Right atrium auricular region (tissue), 2 donors: ENCODE measurements at places on chromosomes 16 and 17. TPM values are rescaled to one million over a fixed set of nuclear protein-coding genes. Genes with fewer than 3 reads are reported as not detected.

Gene SEZ6L2
- 2.6 TPM for total RNA-seq

GRCh38 chr16:14564861-14565687 is 65.0 kb downstream of the PARN start:
- DNase-seq, result no peak

GRCh38 chr16:67326472-67327309 is at the start of the genes KCTD19 and LRRC36:
TSS of gene KCTD19 (minus strand) at chr16:67326741. CDS start at chr16:67326707, 34 bp downstream.
TSS of gene LRRC36 (plus strand) at chr16:67326815. CDS start at chr16:67326863, 48 bp downstream.
- DNase-seq, result no peak

GRCh38 chr17:74725111-74725510 is 11.9 kb upstream of the RAB37 start:
- no peak for DNase-seq

DNA sequence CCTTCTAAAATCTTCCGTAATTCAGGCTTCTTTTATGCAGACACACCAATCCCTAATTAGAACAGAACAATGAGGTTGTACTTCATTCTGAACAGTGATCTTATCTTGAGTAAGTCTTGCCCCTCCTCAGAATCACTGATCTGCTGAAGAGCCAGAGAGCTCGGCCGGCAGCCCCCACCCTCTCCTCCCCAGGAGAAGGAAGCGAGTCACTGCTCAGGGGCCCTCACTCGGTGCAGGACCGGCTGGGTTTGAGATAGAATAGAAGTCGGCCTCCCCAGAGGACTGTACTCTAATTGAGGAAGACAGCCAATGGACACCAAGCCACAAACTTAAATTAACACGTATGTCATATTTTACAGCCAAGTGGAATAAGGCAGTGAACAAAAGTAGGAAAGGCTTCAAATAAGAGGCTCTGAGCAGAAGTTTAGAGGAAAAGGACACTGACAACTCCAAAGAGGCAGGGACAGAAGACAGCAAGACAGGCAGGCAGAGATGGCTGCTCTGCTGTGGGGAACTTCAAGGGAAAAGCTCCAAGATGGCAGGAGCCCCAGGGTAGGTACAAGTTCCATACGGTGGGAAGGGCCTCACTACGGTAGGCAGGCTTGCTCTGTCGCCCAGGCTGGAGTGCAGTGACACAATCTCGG is 18.6 kb downstream of the CREBBP start:
- no peak for DNase-seq

DNA sequence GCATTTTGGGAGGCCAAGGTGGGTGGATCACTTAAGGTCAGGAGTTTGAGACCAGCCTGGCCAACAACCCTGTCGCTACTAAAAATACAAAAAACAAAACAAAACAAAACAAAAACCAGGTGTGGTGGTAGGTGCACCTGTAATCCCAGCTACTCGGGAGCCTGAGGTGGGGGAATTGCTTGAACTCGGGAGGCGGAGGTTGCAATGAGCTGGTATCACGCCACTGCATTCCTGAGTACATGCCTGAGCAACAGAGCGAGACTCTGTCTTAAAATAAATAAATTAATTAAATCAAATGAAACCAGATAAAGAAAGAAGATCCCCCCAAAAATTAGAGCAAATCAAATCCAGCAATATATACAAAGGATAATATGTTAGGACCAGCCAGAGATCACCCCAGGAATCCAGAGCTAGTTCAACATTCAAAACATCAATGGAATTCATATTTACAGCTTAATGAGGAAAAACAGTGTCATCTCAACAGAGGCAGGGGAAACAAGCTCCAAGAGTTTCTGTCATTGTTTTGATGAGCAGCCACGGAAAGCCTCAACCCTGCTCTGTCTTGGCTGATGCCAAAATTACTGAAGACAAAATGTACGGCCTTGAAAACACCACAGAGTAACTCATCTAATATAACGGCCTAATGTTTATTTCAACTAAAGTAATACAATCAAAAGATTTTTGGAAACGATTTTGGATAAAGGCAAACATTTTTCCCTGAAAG is 3.7 kb downstream of the PEMT start:
- no peak for DNase-seq

DNA sequence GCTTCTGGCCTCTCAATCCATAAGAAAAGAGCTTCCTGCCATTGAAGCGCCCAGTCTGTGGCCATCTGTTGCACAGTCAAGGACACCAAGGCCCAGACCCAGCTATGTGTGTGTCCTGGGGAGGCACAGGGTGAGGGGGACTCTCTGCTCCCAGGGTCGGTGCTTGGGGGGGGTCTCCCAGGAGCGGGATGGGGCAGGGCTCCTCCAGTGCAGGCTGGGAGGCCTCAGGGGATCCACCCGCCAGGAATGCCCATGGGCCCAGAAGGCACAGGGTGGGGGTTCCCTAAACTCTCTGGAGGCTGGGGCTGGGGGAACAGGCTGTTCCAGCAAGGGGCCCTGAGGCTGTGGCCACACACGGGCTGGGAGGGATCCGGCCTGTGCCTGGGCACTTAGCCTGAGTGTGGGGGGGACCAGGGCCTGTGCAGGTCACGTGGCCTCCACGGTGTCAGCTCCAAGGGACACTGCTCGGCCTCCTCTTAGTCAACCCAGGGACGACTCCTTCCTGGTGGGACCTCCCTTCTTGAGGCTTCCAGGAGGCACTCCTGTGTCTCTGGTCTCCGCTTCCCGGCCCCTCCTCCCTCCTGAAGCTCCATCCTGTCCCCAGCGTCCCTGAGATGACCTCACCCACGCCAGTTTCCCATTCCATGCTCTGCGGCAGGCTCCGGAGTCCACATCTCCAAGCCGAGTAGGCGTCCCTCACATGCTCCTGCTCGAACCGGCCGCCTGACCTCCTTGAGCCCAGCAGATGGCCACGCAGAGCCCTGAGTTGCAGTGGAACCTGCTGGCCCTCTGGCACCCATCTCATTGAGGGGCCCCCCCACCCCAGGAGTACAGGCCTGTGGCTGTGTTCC is 23.1 kb upstream of the BAHCC1 start:
- no peak for DNase-seq

Gene SHISA6
- 0.07 TPM for total RNA-seq

Gene SOX15
- 5.6 TPM for total RNA-seq

Gene RAP1GAP2
- total RNA-seq, result 32.9 TPM

Gene BICDL2
- total RNA-seq, result 0.28 TPM

DNA sequence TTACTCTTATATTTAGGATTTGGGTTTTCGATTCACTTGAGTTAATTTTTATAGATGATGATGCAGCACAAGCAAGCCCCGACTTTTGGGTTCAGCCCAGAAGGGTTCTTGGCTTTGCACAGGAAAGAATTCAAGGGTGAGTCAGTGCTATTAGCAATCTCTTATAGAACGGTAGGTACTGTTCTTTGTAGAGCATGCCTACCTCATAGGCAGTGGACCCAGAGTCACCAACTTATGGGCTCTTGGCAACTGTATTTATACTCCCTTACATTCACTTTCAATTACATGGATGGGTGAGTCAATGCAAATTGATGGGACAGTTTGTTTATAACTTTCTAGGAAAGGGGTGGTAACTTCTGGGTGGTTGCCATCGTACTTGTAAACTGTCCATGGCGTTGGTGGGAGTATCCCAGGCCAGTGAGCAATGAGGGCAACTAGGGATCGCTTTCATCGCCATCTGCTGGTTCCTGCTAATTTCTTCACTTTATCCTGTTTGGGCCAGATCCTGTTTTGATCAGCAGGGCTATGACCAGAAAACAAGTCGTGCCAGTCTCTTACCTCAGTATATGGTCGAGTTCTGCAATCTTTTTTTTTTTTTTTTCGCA is 362.6 kb downstream of the CNTNAP4 start:
- DNase-seq, result no peak

- DNase-seq, result no peak
These were observed 1.3 kb downstream of the ARMC5 start for GRCh38 chr16:31460582-31461002.

GRCh38 chr17:82697808-82698064 is 762 bp downstream of the RAB40B start:
- DNase-seq, result no peak

DNA sequence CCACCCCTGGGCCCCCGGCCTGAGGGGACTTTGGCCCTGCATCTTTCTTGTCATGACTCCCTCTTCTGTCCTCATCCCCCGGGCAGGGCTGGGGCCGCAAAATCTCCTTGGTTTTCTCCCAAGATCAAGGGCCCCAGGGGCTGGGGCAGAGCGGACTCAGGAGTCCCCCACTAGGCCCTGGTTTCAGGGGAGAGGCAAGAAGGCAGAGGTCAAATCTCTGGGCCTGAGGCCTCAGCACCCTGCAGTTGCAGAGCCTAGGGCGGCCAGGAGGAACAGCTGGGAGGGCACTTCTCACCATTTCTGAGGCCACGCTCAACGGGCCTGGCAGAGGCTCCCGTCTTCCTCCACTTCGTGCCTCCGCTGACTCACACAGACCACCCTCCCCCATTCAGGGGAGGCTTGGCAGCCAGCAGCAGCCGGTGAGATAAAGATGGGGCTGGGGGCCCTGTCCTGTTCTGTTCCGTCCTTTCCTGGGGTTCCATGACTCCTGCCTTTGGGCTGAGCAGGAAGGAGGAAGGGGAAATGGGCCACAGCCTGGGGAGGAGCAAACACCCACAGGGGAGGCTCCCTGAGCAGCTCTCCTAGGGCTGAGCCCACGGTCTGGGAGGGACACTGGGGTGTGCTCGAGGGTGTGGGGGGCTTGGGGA is 12.4 kb downstream of the ZSCAN10 start:
- no peak for DNase-seq

Gene TBC1D3I
- not detected for total RNA-seq

- DNase-seq, result peak; percentile 75
These were observed 46.3 kb downstream of the CCDC42 start for GRCh38 chr17:8698162-8698971.

- DNase-seq, result no peak
These were observed 330.1 kb downstream of the MAP2K6 start for GRCh38 chr17:69744512-69745070.

GRCh38 chr16:81608523-81609209 is 164.1 kb downstream of the CMIP start:
- DNase-seq, result peak; percentile 85

- no peak for DNase-seq
These were observed 577 bp upstream of the HS3ST2 start for GRCh38 chr16:22813223-22813947.

DNA sequence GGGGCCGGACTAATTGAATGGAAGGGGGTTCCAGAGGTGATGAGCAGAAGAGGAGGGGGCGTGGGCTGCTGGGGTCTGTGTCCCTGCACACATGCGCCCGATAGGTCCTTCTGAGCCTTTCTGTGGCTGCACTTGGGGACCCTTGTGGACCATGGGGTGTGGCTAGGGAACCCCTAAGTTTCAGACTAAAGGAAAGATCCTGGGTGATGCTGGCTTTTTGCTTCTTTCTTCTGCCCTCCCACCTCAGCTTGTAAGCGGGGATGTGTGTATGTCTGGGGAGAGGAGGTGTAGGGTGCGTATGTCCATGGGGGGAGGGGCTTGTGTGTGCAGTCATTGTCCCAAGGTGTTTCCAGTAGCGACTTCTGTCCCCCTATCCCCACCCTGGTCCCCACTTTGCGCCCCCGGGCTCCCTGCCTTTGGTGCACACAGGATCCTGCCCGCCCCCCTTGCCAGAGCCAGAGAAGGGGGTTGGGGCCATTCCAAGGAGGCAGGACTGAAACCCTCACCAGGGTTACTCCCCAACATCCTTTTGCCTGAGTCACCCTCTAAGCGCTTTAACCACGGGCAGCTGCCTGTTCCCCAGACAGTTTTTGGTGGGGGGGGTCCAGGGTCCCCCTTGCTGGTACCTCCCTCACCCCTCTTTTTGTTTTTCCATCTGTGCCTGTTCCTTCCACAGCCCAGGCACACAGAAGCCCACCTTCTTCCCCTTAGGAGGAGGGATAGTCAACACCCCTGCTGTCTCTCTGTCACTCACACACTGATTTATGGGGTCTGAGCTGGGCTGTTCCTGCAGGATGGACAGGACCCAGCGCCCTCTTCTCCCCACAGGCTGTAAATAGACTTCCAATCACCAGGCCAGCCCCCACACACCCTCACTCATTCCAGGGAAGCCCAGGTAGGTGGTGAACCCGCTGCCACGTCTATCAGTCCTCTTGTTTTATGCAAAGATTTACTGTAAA is 83.2 kb downstream of the ARHGAP23 start:
- DNase-seq, result no peak

Gene CES3
- 0.89 TPM for total RNA-seq

DNA sequence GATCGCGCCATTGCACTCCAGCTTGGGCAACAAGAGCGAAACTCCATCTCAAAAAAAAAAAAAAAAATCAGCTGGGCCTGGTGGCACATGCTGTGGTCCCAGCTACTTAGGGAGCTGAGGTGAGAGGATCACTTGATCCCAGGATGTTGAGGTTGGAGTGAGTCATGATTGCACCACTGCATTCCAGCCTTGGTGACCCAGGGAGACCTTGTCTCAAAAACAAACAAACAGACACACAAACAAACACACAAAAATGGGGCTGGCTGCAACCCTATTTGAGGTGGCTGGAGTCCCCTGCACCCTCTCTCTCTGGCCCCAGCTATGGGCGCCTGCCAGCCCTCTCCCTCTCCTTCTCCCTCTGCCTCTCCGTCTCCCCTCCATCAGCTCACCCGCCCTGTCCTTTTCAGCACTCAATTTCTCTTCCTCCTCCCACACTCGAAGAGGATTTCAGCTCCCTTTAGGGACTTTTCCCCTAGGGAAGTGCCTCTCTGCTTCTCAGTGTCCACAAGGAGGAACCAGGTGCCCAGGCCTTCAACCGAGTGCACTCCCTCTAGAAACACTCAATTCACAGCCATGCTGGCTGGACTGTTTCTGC is 17.5 kb upstream of the TFAP4 start:
- no peak for DNase-seq

Gene IGF2BP1
- not detected for total RNA-seq

DNA sequence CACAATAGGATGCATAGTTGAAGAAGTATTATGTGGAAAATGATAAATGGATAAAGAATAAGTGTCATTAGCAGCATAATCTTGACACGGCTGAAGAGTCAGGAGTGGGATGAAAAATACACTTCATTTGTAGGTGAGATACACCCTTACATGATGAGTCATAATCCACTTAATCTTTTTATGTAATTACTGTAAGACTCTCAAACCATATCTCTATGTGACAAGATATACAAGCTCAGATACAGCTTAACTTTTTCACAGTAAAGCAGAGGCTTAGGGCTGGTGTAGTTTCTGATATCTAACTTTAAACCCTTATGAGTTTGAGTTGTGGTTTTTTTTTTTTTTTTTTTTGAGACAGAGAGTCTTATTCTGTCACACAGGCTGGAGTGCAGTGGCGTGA is 101.2 kb downstream of the FTO start:
- no peak for DNase-seq

DNA sequence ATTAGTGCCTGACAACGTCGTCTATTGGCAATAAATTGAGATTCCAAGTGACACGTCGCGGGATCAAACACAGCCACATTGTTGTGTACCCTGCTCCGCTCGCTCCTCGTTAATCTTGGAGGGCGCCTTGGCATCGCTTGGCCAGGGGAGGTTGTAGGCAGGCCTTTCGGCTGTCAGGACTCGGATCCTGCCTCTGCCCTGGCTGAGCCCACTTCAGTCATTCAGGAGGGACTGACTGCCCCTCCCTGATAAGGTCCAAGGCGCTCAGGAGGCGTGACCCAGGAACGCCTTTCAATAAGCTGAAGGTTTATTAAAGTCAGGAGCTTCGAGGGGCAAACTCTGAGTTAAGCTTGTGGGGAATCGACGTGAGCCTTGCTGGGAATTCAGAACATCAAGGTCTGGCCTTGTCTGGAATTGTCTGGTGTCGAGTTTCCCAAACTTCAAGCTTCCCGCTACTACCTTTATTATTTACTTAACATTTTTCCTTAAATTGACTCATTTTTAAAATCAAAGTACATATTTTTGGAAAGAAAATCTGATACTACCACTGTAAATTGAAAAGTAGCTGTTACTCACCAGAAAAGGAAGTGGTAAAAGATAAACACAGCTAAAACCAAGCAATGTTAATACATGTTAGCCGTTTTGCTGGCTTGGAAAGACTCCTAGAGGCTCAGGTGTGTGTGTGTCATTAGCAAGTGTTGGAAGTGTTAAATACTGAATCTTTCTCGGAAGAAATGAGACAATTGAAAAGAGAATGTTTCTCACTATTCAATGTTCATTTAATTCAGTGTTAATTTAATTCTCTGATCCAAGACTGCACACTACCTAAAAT is 5.3 kb upstream of the IRX3 start:
- no peak for DNase-seq
